ENCODE measurements at places on chromosomes 5 and 9. TPM values are rescaled to one million over a fixed set of nuclear protein-coding genes. Genes with fewer than 3 reads are reported as not detected.

The GRIN3A gene
- 8.4 TPM for total RNA-seq

The WDR36 gene
- total RNA-seq = 21.1 TPM

The PCDHGA7 gene
- 8.5 TPM for total RNA-seq

The FAM221B gene
- not detected for total RNA-seq

All from dorsolateral prefrontal cortex (tissue), 122 donors.